ENCODE measurements at places on chromosomes 7 and 10.
A peak's percentile ranks its signal among the peaks of the same experiment; 100 is the strongest.

- peaks cover 1% of the 10 kb centered on the region for H3K27me3 ChIP-seq
- no peaks in the 10 kb centered on the region for H3K4me1 ChIP-seq
- no peak for DNase-seq
- H3K36me3 ChIP-seq: no peaks in the 10 kb centered on the region
These were observed 141.3 kb upstream of the ZNF438 start for GRCh38 chr10:31172925-31173324.

DNA sequence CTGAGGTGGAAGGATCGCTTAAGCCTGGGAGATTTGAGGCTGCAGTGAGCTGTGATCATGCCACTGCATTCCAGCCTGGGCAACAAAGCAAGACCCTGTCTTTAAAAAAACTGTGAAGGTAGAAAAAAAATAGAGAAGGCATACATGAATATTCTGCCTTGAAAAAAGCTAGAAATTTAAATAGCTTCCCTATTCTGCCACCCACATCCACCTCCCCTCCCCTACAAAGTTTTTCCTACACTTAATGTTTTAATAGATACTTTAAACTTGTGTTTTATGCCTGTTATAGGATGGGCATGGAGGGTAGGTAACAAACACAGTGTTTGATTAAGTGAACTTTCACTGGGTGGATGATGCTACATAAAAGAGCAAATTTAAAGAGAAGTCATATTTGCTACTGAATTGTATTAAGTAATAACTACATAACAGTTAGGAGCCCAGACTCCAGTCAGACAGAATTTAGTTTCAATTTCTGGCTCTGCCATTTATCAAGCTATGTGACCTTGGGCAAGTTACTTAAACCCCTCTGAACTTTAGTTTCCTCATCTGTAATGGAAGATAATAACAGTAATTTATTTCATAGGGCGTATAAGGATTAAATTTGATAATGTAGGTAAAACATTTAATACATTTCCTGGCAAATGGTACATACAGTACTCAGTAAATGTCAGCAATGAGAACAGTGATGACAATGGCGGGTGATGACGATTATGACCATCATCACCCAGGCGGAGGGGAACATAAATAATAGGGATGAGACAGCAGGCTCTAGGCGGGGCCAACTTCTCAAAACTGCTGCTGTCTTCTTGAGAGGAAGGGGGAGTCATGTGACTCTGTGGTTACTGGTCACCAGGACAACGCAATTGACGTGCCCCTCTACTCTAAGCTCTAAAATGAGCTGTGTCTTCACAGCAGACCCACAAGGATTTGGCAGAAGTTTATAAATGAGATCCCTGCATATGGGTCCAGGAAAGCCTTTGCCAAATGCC, 15.8 kb downstream of the DNMBP start:
- H3K27me3 ChIP-seq: peaks cover 5% of the 10 kb centered on the region
- peaks cover 3% of the 10 kb centered on the region for H3K36me3 ChIP-seq
- H3K4me3 ChIP-seq: peak overlapping the region; percentile 19
- peaks cover 17% of the 10 kb centered on the region for H3K4me1 ChIP-seq

GRCh38 chr10:4053940-4054339, 268.9 kb upstream of the KLF6 start:
- no peaks in the 10 kb centered on the region for H3K36me3 ChIP-seq
- H3K4me1 ChIP-seq: peaks cover 4% of the 10 kb centered on the region
- no peak for DNase-seq
- H3K27ac ChIP-seq: peak overlapping the region; percentile 19
- H3K4me3 ChIP-seq: no peak overlapping the region

GRCh38 chr7:157547102-157547501, 210.3 kb downstream of the DNAJB6 start:
- no peak overlapping the region for H3K4me3 ChIP-seq
- H3K27me3 ChIP-seq: no peaks in the 10 kb centered on the region
- H3K27ac ChIP-seq: no peak overlapping the region
- H3K4me1 ChIP-seq: peaks cover 8% of the 10 kb centered on the region
- no peak for DNase-seq
- H3K36me3 ChIP-seq: no peaks in the 10 kb centered on the region

DNA sequence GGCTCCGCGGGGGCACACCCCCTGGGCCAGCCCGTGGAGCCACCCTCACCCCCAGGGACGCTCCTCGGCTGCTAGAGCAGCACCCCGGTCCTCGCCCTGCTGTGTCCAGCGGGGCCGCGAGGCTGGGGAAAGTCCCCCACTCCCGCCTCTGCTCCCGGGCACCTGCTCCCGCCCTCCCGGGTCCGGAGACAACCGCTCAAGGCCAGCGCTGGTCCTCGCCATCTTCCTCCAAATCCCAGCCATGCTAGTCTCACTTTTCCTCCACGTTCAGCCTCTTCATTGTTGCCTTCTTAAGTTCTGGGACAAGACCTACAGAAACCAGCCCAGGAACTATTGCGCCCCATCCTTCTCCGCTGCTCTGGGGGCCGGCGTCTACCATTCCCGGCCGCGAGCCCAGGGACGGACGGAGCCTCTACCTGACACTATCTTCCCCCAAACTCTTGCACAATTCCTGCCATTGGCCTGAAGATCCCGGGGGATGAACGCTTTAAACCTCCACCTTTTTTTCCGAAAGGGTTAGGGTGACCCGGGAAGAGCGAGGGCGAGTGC, 4.8 kb upstream of the KCP start:
- H3K27ac ChIP-seq: no peak overlapping the region
- H3K4me3 ChIP-seq: peak overlapping the region; percentile 92
- peaks cover 52% of the 10 kb centered on the region for H3K27me3 ChIP-seq
- peaks cover 2% of the 10 kb centered on the region for H3K36me3 ChIP-seq
- no peak for DNase-seq
